ENCODE measurements at places on chromosomes 6 and 20.

- DNase-seq, result no peak
Observed at GRCh38 chr6:53483423-53484353, 61.2 kb downstream of the GCLC start.

- DNase-seq, result no peak
Observed at GRCh38 chr6:70590400-70590799, 23.7 kb downstream of the SDHAF4 start.

DNA sequence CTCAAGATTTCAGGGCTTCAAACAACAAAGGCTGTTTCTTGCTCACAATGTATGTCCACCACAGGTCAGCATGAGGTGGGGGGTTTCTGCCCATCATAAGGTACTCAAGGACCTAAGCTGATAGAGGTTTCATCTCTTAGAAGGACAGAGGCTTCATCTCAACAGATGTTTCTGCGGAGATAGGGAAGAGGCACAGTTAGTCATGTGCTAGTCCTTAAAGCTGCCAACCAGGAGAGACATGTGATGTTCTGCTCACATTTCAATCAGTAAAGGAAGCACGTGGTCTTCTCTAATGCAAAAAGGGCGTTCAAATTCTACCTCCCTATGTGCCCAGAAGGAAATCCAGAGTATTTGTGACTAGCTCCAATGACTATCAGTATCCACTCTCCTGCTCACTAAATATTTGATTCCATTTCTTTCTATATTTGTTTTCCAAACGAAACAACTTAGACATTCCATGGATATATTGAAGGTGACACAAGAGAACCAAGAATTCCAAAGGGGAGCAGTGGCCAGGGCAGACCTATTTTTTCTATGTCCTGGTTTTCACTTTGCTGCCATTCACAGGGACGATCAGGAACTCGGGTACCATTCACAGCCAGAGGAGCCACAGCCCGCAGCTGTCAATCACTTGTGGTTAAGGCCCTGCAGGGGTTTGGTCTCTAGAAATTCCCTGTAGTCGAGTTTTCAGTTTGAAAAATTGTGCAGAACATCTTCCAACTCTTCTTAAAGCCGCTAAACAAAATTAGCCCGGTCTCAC is 173.2 kb upstream of the FOXA2 start:
- no peak for DNase-seq

DNA sequence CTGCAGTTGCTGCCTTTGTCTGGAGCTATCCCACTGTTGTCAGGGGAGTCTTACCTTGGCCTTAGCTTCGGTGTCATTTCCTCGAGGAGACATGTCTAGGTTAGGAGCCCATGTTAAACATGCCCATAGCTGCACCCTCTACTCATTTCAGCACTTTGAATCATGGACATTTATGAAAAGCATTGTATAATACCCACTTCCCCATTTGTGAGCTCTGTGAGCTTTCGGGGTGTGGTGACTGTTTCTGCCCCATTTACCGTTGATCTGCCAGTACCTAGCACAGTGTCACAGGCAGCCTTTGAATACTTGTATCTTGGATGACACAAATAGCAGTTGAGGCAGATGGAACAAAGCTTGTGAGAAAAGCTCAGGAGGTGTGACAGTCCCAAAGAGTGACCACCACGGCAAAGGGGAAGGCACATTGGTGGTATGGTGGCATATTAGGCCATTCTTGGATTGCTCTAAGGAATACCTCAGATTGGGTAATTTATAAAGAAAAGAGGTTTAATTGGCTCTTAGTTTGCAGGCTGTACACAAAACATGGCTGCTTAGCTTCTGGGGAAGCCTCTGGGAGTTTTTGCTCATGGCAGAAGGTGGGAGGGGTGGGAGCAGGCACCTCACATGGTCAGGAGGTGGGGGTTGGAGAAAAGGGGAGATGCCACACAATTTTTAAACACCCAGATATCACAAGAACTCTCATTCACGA is 42.0 kb downstream of the JARID2 start:
- no peak for DNase-seq

Data from stimulated activated CD4-positive, alpha-beta T cell treated with anti-CD3 and anti-CD28 coated beads, Interleukin-12 subunit alpha, Interleukin-12 subunit beta, amount 100 ng/mL, for 4 hours (primary cell).